Muscle of back (tissue), 13 donors: ENCODE measurements at places on chromosomes 1 and 21. TPM values are rescaled to one million over a fixed set of nuclear protein-coding genes. Genes with fewer than 3 reads are reported as not detected.

- DNase-seq = no peak
Measured at GRCh38 chr1:202683029-202683428, 27.2 kb downstream of the SYT2 start.

DNA sequence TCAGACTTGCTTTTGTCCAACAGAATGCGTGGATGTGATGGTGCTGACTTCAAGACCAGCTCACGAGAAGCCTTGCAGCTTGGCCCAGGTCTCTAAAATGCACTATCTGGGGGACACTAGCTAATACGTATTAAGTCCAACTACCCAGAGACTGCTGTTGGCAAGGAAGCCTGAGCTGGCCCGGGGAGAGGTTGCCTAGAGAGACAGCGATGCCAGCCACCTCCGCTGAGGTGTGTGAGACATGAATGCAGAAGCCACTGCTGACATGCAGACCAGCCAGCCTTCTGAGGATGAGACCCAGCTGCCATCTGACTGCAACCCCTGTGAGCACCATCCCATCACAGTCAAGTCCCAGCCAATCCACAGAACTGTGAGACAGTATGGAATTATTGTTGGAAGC lies 32.5 kb downstream of the THAP3 start:
- no peak for DNase-seq

DNA sequence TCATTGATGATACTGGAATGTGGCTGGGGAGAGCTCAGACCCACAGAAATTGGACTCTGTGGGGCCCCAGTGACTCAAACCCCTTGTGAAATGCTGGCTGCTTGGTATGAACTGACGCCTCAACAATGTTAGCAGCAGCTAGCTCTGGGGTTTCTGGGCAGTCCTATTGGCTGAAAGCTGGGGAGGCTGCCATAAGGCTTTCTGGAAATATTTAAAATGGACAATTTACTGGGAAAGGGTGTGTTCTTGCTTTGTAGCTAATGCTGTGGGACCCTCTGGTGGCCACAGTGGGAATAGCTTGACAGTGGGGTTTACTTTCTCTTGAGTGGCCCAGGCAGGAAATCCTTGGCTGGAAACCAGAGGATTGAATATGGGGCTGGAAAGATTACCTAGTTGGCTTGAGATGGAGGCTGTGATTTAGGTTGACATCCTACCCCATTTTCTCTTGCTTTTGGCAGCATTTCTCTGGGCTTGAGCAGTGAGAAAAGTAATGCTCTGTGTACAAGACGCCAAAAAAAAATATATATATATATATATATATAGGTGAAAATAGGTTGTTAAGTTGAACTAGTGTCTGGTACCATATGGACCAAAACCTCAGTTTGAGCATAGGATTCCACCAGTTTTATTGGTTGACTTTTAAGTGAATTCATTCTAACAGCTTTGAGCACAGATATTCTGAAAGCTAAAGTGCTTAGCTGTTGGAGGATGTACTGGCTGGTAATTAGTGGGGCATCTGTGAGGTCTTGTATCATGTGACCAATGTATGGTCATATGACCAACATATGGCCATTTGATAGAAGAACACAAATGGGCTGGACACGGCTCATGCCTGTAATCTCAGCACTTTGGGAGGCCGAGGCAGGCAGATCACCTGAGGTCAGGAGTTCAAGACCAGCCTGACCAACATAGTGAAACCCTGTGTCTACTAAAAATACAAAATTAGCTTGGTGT lies 8.2 kb upstream of the S100A10 start:
- DNase-seq = peak; percentile 89

DNA sequence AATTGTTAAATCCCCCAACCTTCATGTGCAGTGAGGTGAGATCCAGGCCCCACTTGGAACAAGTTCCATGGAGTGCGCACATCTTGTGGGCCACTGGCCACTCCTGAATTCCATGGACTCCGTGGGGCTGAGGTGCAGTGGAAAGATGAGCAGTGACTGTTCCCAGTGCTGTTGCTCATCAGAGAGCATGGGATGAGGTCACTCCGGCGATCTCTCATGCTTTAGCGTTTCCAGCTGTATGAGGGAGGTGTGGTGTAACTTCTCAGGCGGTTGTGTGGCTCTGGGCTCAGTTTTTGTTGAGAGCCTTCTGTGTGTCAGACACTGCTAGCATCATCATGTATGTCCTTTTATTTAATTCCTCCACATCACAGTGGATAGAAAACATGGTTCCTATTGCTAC lies 96.2 kb downstream of the GALNT2 start:
- DNase-seq = peak; percentile 65

- DNase-seq = peak; percentile 11
Measured at GRCh38 chr1:224245188-224245587, 62.1 kb downstream of the DEGS1 start.

DNA sequence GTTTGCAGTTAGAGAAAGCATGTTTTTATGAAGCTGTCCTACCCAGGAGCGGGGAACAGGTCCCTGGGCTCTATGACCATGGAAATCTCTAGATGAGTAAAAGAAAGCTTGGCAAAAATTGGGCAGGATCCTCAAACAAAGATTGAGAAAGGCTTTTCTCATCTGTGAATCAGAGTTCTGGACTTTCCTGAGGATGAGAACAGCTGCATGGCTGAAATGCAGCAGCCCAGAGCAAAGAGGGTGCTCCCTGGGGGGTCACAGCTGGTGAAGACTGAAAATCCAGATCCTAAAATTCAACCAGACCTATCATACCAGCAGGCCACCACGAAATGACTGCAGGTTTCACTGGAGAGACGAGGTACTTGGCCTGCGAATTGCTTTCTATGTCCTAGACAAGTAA lies 65.7 kb upstream of the APP start:
- DNase-seq = no peak

DNA sequence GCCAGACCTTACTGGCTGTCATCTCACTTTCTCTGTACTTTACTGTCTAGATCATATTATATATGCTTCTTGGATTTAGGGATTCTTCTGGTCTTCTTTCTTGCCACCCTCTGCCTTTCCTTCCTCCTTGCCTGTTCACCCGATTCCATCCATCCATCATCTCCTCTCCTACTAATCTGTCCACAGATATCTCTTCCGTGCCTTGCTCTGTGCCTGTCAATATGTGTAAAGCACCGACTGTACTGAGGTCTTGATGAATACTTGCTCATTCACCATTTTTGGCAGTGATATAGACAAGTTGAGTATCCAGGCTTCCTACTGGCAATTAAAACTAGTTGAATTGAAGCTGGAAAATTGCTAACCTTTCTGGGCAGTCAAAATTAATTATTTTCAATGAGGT lies 8.1 kb downstream of the FMN2 start:
- no peak for DNase-seq

GRCh38 chr21:30838536-30838935 lies 9.0 kb upstream of the KRTAP7-1 start:
- no peak for DNase-seq

- DNase-seq = peak; percentile 62
Measured at GRCh38 chr1:41678111-41678878, 193.8 kb upstream of the EDN2 start.

- DNase-seq = no peak
Measured at GRCh38 chr1:220717800-220718640, 27.9 kb downstream of the C1orf115 start.

DNA sequence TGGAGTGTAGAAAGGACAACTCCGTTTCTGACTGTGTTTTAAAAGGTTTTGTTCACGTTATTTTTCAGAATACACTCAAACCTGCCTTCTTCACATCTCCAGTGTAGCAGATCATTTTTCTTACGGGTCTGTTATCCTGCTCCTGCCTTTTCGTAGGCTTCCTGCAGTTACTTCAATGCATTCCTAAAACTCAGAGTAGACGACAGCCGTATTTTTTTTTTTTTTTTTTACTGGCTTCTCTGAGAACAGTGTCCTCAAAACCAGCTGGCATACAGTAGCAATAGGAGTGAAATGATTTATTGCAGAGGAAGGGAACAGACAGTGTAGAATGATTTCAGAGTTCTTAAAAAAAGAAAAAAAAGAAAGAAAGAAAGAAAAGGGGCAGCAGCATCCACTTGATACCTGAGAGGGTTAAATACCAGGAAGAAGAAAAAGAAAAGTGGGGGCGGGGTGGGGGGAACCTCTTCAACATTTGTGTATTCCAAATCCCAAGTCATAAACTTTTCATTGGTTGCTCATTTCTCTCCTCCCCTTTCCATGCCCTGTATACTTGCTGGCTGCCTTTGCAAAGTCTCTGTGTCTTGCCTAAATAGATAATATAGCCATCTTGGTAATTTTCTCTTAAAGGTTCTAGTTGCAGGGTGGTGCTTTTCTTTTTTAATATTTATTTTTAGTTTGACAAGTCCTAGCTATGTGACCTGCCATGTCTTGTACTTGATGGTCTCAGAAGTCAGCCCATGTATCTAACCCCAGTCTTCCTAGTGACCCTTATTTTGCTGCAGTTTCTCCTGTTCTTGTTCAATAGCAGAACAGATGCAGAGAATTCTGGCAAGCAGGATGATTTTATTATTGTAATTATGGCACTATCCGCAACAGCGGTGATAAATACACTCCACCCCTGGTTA lies 2.8 kb downstream of the TGFB2 start:
- peak; percentile 94 for DNase-seq

DNA sequence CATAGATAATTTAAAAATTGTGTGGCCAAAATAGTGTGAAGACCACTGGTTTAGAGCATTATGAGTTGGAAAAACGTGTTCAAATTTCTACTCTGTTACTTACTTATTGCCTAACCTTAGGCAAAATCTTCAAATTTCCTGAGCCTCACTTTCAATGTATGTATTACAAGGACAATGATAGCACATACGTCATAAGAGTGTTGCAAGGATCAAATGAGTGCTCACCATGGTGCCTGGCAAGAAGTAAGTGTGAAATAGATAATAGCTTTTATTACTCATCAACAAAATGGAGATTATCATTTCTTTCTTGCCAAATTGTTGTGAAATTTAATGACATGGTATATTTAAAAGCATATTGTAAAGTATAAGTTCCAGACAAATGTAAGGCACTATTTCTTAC lies 57.2 kb downstream of the FH start:
- no peak for DNase-seq

- no peak for DNase-seq
Measured at GRCh38 chr1:215482079-215482478, 85.0 kb upstream of the KCTD3 start.

- DNase-seq = peak; percentile 36
Measured at GRCh38 chr1:148264374-148265276, 112.5 kb upstream of the NBPF11 start.

DNA sequence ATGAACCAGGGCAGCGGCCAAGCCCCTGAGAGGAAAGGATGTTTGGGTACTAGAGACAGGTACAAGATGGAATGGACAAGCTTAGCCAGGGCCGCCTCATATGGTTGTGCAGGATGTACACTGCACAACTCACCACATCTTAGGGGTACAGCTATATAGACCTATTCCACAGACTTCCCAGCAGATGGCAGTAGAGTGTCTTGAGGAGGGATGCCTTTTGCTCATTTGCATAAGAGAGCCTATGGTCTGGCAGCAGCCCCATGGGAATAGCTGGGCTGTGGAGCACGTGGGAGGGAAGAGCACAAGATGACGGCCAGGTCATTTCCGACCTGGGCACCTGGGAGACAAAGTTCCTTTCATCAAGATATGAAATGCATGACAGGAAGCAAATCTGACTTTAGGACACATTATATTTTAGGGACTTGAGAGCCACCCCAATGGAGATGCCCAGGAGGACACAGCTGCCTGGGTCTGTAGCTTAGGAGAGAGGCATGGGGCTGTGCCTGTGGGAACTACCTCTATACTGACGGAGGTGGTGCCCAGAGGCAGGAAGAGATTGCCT lies 215.5 kb downstream of the KCNJ6 start:
- peak; percentile 61 for DNase-seq

DNA sequence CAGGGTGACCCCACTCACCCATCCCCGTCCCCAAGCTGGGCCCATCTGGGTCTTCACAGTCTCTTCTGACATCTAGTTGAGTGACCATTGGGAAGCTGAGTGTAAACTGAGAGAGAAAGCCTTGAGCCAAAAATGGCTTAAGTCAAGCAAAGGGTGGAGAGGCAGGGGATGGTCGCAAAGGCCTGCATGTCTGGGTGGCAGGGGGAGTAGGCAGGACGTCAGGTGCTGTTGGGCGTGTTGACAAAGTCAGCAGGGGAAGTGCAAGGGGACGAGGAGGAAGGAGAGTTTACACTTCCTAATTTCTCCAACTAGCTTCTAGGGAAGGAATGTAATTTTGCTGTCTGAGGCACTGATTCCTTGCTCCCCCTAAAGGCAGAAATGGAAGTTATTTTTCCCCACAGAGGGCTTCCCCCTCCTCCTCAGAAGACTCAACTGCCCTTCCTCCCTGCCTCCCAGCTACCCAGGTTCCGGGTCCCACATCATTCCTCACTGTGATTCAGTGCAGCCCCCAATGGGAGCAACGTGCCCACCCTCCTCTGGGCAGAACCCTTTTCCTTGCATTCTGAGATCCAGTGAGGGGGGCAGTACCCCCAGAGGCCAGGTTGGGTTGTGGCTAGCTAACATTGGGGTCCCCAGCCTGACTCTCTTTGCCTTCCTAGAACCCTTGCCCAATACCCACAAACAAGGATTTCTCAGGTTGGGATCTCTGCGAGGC lies 1.2 kb upstream of the ADORA1 start:
- peak; percentile 15 for DNase-seq

- DNase-seq = peak; percentile 69
Measured at GRCh38 chr1:193183019-193183627, 3.3 kb downstream of the B3GALT2 start.

DNA sequence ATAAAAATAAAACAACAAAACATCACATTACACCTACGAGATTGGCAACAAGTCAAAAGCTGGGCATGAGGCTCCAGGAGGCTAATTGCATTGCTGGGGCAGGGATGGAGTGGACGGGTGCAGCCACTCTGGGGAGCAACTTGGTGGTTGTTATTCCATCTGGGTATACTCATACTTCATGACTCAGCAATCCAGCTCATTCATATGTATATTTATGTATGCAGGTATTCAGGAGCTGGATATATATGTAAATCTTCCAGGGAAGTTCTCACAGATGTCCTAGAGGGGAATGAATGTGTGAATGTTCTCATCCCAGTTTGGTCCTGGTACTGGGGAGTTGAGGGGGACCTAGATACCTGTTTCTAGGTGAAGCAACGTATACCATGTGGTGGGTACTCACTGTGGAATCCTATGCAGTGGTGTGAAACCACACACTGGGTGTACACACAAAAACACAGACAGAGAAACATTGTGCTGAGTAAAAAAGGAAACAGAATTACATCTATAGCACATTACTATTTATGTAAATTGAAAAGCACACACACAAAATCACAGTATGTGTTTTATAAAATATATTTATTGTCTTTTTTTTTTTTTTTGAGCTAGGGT lies 79.7 kb upstream of the RAB4A start:
- DNase-seq = no peak

- peak; percentile 26 for DNase-seq
Measured at GRCh38 chr1:183817576-183818288, 12.8 kb downstream of the RGL1 start.

- no peak for DNase-seq
Measured at GRCh38 chr1:56915960-56916359, 49.9 kb downstream of the C8B start.

GRCh38 chr21:43985690-43986251 lies 26.3 kb upstream of the TRAPPC10 start:
- DNase-seq = peak; percentile 43

GRCh38 chr1:19028110-19028509 lies 71.6 kb upstream of the IFFO2 start:
- no peak for DNase-seq

EPHA8 gene
- not detected for polyA plus RNA-seq

SLAMF7 gene
- polyA plus RNA-seq = 0.34 TPM

ADPRS gene
- 24.8 TPM for polyA plus RNA-seq

GSTM1 gene
- polyA plus RNA-seq = 54.7 TPM

KMO gene
- polyA plus RNA-seq = 0.22 TPM

TMCC2 gene
- 9.1 TPM for polyA plus RNA-seq

KCNC4 gene
- polyA plus RNA-seq = 6.7 TPM

LCE1A gene
- not detected for polyA plus RNA-seq
